ENCODE measurements at places on chromosomes 3 and 15. TPM values are rescaled to one million over a fixed set of nuclear protein-coding genes. Genes with fewer than 3 reads are reported as not detected.
A peak's percentile ranks its signal among the peaks of the same experiment; 100 is the strongest.

DNA sequence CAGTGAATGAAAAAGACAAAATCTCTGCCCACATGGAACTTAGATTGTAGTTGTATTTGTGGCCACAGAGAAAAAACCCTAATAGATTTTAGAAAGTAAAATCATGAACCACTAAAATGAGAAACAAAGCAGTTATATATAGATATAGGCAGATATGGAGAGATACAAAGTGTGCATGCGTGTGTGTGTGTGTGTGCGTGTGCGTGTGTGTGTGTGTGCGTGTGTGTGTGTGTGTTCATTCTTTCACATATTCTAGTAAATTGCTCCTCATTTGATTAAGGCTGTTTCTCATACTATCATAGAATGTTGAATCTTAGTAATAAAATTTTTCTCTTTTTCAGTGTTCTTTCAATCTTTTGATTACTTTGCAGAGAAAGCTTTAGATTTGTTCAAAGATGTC, 118.6 kb downstream of the DNAJB8 start:
- no peak for ATAC-seq

Gene PRKCD
- 0.49 TPM for total RNA-seq

GRCh38 chr3:190224456-190224855, 97.8 kb downstream of the CLDN1 start:
- no peak for ATAC-seq

GRCh38 chr3:44530911-44531310, 24.1 kb upstream of the ZKSCAN7 start:
- ATAC-seq, result no peak

GRCh38 chr3:138072796-138073195, 42.6 kb downstream of the DZIP1L start:
- ATAC-seq, result no peak

Gene IL1RAP
- 5.0 TPM for total RNA-seq

- no peak for ATAC-seq
These were observed 29.9 kb downstream of the TIGIT start for GRCh38 chr3:114323546-114324254.

DNA sequence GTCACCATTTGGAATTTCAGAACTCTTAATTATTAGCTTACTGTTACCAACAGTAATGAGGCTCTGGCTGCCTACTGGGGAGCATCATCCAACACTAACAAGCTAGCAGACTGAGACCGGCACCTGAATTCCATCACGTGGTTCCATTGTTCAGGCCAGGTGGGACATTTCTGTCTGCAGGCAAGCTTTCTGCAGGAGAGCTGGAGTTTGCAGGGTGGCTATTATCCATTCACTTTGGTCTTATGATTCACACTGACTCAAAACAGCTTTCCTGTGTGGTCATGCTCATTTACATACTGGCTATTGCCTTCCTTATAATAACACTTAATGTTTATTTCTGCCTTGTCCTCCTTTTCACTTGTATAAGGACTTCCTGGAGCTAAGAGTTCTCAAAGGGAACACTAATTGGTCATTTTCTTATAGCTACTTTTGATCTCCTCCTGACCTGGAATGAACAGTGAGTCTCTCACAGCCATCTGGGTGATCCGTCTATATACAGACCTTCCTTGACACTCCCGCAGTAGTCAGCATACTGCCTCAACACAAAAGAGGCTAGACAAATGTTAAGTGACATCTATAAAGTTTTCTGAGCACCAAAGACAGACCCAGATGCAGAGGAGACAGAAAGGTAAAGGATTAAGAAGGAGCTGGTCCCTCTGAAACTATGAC, 695.4 kb downstream of the FHIT start:
- peak; percentile 63 for ATAC-seq

DNA sequence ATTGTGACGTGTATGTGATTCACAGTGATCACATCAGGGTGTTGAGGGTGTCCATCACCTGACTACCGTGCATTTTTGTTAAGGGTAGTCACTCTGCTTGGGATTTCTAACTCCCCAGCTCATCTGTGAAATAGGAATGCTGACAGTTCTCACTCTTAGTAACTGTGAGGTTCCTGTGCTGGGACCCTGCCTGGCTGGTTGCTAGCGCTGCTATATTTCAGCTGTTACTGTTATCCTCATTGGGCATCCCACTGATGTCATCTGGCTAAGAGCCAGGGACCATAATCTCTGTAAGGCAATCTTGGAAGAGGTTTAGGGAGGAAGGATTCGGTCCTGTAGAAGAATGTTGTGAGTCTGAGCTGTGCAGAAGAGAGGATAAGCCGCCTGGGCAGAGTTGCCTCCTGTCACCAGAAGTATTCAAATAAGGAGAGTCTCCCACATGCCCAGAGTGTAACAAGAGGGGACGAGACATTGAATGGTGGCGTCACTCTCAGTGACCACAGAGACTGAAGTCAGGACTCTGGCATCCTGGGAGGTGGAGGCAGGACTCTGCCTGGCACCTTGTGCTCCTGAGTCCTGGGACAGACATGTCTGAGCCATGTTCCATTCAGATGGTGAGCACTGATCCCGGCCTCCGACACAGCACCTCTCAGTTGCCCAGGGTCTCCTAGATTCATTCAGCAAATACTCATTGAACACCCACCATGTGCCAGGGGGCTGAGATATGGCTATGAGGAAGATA, 52.2 kb downstream of the FBLN2 start:
- no peak for ATAC-seq

DNA sequence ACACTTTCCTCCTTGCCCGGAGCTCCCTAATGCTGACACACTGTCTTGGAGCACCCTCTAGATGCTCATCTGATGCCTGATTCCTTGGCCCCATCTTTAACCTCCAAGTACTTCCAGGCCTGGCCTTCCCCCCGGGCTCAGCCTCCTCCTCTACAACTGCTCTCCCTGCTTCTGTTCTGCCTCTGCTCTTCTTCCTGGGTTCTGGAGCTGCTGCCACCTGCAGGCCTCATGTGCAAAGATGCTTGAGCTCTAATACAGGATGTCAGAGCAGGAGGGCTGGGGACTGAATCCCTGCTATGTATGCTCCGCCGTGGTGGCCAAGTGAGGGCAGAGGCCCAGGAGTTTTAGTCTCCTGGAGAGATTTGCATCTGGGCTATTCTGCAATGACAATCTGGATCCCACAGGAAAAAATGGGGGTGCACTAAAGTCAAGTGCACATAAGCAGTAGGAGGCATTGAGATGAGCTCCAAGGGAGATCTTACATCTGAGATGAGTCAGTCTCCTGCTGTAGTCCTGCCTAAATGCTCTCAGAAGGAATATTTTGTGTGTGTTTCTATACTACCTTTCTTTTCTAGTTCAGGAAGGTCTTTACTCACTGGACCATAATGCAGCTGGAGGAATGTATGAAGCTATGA, 296.3 kb downstream of the UACA start:
- ATAC-seq, result peak; percentile 93

DNA sequence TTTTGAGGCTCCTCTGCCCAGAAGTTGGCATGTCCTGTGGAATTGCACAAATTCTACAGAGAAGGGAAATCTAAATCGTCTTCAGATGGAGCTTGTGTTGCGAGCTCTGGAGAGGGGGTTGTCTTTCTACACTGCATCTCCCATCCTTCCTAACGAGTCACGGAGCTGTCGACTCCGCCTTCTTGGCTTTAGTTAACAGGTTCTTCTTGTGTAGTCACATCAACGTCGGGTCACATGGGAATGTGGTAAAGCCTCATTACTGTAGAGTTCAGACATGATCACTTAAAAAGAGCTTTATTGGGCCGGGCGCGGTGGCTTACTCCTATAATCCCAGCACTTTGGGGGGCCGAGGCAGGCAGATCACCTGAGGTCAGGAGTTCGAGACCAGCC, 60.0 kb downstream of the DNASE1L3 start:
- no peak for ATAC-seq

DNA sequence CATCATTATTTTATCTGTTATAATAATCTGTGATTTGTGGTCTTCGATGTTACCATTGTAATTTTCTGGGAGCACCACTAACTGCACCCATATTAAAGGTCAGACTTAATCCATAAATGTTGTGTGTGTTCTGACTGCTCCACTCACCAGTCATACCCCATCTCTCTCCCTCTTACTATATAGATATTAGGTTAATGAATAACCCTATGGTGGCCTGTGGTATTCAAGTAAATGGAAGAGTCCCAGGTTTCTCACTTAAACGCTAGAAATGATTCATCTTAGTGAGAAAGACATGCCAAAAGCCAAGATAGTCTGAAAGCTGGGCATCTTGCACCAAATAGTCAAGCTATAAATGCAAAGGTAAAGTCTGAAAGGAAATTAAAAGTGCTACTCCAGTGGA, 1358.5 kb downstream of the ROBO2 start:
- no peak for ATAC-seq

DNA sequence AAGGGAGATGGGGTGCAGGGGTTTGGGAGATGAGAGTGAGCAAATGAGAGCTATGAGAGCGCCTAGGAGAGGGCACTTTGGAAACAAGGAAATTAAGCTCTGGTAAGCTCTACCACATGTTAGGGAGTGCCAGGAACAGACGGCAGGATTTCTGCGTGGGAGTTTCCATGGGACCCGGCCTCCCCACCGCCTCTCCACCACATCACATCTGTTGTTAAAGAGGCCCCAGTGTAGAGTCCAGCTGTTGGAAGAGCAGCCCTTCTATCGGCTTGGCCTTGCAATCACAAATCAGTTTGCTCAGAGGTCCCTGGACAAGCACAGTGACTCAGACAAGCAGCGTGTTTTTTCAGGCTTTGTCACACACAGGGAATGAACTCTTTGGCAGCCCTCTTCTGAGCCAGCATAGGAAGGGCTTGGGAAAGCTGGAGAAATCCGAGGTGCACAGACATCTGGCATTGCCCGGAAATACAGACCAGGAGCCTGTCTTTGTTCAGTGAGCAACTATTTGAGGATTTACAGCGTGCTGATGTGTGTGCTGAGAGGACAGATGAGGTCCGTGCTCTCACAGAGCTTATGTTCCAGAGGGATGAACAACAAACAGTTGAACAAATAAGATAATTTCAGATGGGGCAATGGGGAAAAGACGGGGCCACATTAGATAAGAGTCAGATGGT, 370.6 kb upstream of the PROK2 start:
- peak; percentile 84 for ATAC-seq

Gene CHAC1
- 10.1 TPM for total RNA-seq

- ATAC-seq, result no peak
These were observed 3.2 kb downstream of the EHHADH start for GRCh38 chr3:185250653-185251052.
